ENCODE measurements at places on chromosomes 3 and 15.

DNA sequence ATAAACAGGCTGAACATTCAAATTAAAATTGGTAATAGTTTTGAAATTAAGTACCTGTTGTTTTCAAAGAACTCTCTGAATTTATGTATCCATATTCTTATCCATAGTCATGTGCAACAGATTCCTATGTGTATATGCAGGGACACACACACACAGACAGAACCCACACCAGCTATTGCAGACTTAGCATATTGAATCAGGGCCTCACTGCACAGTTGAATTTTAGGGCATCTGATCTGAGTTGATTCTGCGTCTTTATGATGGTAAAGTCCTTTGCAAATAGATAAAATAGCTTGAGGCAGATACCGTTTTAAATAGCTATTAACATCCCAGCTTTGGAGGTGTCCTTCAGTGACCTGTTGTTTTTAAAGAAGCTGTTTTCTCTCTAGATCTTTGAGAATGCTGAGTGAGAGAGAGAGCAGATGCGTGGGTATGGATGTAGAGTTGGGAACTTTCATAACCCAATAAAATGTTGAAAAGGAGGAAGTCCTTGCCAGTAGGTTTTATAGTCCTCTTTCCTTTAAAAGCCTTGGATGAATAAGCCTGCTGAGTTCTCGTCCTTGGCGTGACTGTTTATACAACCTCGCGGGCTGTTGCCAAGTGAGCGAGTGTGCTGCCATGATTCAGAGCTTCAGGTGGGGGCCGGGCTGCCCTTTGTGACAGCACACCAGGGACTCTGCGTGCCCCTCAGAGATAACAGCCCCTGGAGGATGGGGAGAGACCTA is 18.3 kb downstream of the MYZAP start:
- no peak for DNase-seq

- DNase-seq, result no peak
Observed at GRCh38 chr3:57974796-57975388, 33.3 kb upstream of the FLNB start.

GRCh38 chr3:48459773-48460516 is 13.4 kb downstream of the ATRIP start:
- no peak for DNase-seq

DNA sequence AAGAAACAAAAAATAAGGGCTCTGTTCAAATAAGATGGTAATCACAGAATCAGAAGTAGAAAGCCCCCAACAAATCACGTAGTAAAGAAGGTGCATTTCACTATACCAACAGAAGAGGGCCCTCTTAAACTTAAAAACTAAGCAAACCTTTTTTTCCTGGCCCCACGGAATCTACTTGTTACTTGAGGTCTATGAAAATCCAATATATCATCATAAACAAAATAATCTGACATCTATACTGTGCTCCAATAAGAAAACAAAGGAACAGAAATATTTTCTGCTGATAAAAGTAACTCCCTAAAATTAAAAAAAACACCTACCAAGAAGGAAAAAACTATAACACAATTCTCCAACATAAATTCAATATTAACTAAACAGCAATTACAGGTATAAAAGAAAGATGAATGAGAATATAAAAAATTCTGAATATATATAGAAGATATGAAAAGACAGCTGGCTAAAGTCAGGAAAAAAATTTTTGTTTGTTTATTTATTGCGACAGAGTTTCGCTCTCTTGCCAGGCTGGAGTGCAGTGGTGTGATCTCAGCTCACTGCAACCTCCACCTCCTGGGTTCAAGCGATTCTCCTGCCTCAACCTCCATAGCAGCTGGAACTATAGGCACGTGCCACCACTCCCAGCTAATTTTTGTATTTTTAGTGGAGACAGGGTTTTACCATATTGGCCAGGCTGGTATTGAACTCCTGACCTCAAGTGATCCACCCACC is 81.8 kb downstream of the CLASP2 start:
- DNase-seq, result peak; percentile 51

DNA sequence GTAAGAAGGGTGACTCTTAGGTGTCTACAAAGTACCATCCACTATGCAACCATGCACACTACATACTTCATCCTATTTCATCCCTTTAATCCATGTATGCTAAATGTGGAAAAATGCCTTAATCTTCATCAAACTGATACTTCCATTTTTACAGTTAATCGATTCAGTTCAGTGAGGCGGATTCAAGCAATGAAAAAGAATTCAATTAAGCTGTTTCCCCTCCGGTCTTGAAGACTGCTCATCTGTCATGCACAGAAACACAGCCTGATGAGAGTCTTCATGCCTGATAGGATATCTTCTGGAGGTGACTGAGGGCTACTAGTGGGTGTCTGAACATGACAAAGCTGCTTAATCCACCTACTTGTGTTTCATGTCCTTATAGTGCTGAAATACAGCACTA is 270.6 kb upstream of the ALCAM start:
- no peak for DNase-seq

GRCh38 chr3:103657756-103658155 is 1222.9 kb downstream of the ZPLD1 start:
- DNase-seq, result no peak

- DNase-seq, result no peak
Observed at GRCh38 chr15:85527895-85528294, 147.5 kb downstream of the AKAP13 start.

- no peak for DNase-seq
Observed at GRCh38 chr3:126606001-126606400, 47.3 kb upstream of the C3orf22 start.

DNA sequence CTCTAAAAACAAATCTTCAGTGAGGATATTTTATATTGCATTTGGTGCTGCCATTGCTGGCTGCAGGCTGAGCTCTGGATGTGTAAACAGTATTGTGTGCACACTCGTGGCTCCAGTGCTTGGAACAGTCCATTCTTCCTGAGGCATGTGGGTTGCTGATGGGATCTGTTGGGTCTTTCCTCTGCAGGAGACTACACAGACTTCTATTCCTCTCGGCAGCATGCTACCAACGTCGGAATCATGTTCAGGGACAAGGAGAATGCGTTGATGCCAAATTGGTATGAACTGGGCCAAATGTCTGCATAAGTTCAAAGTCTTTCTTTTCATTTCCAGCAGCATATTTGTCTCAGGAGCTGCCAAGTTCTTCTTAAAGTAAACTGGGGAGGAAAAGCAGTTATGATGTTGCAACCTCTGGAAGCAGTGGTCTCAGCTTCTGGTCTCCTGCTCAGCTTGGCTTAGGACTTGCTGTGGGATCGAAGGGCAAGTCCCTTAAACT is 9.3 kb downstream of the FAH start:
- DNase-seq, result no peak

DNA sequence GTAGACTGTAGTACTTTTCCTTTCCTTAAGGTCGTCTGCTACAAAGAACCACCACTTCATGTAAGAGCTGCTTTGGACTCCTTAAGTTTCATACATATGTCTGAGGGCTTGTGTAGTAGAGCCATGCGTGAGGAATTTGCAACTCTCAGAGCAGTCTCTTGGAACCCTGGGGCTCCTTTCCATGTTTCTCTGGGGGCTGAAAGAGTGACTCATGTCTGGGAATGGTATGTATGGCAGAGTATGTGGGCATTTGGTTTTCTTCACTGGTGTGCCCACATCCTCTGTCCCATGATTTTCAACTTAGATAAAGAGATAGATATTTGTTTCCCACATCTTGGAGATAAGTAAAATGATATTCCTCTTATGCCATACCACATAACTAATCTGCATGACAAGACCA is 20.6 kb upstream of the RBM5 start:
- DNase-seq, result no peak

GRCh38 chr15:91342097-91342496 is 242.0 kb downstream of the SV2B start:
- DNase-seq, result no peak

- DNase-seq, result no peak
Observed at GRCh38 chr3:104723000-104723399, 643.7 kb upstream of the ALCAM start.

DNA sequence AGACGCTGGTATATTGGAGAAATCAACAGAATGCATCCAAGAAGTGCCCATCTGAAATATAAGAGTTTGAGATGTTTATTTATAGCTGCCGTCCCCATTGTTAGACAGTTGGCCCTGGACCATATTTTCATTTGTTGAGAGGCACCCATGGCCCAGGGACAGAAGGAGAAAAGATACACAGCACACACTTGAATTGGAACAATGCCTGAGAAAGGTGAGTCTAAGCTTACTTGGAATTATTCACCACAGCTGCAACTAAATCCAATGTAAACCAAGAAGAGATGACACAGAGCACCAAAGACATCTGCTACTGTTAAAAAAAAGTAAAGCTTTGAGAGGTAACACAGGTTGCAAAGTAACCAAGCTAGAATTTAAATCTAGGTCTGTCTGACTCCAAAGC is 525.5 kb upstream of the NAALADL2 start:
- no peak for DNase-seq

All from smooth muscle cell of the brain vasculature (primary cell).